HS-27A (cell line): ENCODE measurements at places on chromosomes 13 and 19.

GRCh38 chr13:59373341-59373740 lies 790.4 kb downstream of the DIAPH3 start:
- no peak for DNase-seq

GRCh38 chr13:113157929-113158747 lies at the start of gene PROZ:
Gene PROZ (plus strand): TSS chr13:113158648. CDS start chr13:113158661, 13 bp downstream.
- DNase-seq, result no peak

DNA sequence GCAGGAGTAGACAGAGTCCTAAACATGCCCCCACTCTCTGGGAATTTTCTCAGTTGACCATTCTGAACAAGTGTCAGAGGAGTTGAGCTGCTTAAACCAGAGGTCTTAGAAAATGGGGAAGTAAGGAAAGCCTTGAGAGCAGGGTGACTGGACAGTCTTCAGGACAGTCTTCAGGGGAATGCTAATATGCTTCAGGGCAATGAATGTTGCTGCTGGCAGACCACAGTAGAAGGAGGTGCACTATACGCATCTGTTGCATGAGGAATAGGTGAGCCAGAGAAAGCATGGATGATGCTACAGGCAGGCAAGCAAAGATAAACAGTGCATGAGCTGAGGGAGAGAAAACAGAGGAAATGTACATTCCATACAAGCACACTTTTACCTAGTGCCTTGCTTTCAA lies 196.6 kb upstream of the GPR12 start:
- no peak for DNase-seq

GRCh38 chr13:65882810-65883209 lies 1347.3 kb downstream of the PCDH9 start:
- DNase-seq, result no peak

- DNase-seq, result no peak
Observed at GRCh38 chr19:30584090-30584489, 211.9 kb downstream of the ZNF536 start.

DNA sequence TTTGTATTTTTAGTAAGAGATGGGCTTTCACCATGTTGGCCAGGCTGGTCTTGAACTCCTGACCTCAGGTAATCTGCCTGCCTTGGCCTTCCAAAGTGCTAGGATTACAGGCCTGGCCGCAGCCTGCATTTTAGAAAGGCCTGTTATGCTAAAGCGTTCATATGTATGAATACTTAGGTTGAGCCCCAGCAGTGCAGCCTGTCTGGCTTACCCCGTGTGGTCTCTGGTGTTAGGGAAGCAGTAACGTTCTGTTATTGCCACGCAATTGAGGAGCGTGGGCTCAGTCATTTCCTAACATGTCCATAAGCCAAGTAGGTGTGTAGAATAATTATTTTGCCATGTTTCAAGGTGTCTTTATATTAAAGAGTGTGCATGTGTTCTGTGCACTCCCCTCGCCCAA lies 14.3 kb downstream of the HNRNPM start:
- DNase-seq, result no peak
